ENCODE measurements at places on chromosomes 11 and 22.
A peak's percentile ranks its signal among the peaks of the same experiment; 100 is the strongest.

GRCh38 chr22:41092847-41093411, 537 bp downstream of the EP300 start:
- no peak for DNase-seq

DNA sequence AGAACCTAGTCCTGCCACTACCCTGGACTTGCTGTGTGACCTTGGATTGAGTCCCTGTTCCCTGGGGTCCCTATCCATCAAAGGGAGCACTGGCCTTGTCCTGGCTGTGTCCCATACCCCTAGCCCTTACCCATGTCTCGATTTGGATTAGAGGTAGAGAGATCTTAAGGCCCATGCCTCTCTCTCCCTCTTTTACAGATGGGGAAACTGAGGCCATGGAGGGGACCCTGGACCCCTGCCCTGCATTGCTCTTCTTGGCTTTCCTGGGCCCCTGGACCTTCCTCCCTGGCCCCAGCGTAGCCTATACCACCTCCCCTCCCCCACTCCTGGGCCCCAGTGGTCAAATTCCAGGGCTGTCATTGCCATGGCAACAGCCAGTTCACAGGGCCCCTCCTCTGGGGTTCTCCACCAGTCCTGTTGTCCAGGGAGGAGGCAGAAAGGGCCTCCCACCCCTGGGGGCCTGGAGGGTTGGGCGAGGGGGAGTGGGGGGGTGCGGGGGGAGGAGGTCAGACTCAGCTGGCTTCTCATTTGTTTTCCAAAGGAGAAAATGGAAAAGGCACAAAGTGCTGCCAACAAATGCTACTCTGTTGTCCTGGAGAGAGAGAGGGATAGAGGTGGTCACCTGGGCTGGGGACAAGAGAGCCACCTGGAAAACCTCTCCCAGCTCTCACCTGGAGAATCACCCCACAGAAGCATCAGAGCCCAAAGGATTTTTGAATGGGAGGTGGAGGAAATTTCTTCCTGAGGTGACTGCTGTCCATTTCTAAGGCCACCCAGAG, 23.3 kb downstream of the ARHGEF17 start:
- DNase-seq = no peak

- DNase-seq = no peak
These were observed at the start of gene CASP5 for GRCh38 chr11:105023003-105023402. TSS of gene CASP5 (minus strand) at chr11:105023168. CDS start at chr11:105023136, 32 bp downstream.

DNA sequence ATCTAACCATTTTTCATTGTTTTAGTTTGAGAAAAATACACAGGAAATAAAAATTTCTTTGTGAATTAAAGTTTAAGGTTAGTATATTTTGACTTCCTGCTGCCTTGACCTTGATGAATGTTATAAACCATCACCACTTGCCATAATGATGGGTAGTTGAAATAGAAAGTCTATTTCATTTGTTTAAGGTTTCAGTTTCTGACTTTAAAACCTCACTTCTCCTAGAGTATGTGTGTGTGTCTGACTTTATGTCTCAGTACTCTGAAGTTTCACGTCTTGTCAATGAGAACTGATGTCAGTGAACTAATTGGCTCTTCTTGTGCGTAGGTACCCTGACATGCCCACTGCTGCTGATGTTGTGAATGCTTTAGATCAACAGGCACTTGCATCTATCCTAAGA, 188.2 kb downstream of the METTL15 start:
- no peak for DNase-seq

DNA sequence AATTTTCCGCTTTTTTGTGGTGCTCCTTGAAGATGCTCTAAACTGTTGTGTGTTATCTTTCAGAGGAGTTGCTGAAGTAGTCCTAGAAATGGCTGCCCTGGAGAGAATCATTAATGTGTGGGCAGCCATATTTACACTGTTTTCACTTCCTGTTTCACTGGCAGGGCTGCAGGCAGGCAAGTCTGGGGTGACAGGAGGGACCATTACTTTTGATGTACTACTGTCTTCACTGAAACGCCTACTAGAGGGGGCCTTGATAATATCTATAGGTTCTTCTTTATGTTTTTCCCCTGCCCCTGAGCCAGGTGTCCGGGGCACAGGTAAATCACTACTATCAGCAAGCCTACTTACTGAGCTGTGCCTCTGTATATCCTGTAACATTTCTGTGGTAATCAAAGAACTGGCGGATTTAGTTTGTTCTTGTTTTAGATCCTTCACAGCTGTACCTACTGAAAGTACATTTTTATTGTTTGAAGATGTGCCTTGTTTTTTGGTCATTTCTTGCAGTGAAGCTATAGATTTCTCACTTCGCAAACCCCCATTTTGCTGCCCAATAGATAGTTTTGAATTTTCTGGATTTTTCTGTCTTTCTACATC, 39.7 kb downstream of the ACAT1 start:
- DNase-seq = peak; percentile 33

All from GM12891 (cell line).